ENCODE measurements at places on chromosomes 2 and 18. TPM values are rescaled to one million over a fixed set of nuclear protein-coding genes. Genes with fewer than 3 reads are reported as not detected.

XIRP2 gene
- not detected for total RNA-seq

SIX3 gene
- not detected for total RNA-seq

HTR2B gene
- 4.4 TPM for total RNA-seq

RNF125 gene
- 4.3 TPM for total RNA-seq

CYP27A1 gene
- 8.6 TPM for total RNA-seq

COLEC11 gene
- total RNA-seq = 0.85 TPM

DNPEP gene
- total RNA-seq = 67.7 TPM

TSPYL6 gene
- not detected for total RNA-seq

LYPD1 gene
- total RNA-seq = 0.51 TPM

C2orf92 gene
- total RNA-seq = 0.88 TPM

UXS1 gene
- 39.5 TPM for total RNA-seq

CKAP2L gene
- total RNA-seq = 2.4 TPM

CNTNAP5 gene
- total RNA-seq = not detected

MLPH gene
- total RNA-seq = 1.0 TPM

CIB4 gene
- total RNA-seq = not detected

MEIS1 gene
- total RNA-seq = 1.3 TPM

ALPP gene
- total RNA-seq = not detected

CDH20 gene
- total RNA-seq = not detected

DNA sequence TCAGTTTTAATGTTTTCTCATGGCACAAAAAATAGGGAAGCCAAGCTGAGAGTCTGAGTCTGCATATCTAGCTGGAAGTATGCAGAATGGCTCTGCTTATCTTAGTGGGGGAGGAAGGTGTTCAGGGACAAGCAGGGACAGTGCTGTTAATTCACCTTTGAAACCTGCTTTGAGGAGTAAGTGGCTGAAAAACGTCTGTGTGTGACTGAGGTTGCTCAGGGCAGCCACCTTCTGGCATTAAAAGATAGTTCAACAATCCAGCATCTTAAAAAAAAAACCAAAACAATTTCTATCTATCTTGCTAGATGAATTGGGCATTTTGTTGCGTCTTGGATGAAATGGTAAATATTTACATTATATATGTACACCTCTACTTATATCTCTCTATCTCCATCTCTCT is 2.0 kb upstream of the TRPM8 start:
- peak; percentile 20 for DNase-seq

DNA sequence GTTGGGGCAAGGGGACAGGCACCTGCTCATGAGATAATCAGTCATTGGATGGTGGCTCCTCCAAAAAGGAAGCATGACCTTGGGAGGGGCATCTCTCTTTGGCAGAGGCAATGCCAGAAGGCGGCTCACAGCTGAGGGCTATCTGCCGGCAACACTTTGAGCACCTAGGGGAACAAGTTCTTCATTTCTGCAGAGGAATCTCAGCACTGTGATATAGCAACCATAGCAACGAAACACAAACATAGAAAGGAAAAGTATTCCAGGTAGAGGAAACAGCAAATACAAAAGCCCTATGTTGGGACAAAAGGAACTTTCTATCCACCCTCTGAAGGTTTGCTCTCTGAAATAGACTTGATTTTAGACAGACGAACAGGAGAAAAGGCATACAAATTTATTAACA is 89.1 kb upstream of the NEDD4L start:
- no peak for DNase-seq

- DNase-seq = no peak
Observed at GRCh38 chr2:224062481-224063297, 23.6 kb upstream of the SERPINE2 start.

DNA sequence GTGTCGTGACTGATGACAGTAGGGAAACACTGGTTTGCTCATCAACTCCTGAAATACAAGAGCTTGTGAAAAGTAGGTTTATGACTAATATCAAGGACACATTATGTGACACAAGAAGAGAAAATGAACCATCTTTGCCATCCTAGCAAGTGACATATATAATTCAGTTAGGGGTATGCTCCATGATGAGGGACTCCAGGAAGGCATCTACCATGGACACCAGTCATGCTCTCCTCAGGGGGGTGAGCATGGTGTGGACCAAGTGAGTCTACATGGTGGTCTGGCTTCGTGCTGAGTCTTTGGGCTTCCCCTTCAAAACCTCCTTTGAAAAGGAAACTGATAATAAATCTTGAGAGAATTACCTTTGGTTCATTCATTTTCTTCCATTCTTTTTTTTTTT is 11.7 kb upstream of the SERPINB5 start:
- no peak for DNase-seq

DNA sequence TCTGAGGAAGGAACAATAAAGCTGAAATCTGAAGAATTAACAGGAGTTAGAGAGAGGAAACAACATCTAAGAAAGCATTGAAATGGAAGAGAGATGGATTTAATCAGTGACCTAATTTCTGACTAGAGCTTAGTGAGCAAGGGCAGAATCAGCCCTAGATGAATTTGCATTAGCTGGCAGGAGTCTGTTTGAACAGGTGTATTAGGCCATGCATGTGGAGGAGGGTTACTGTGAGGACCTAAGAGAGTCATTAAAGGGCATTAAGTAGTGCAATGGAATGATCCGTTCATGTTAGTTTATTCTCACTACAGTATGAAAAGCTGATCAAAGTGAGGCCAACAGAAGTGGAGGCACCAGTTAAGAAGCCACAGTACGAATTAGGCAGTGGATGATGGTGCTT is 285.3 kb downstream of the GRB14 start:
- no peak for DNase-seq

GRCh38 chr2:44572196-44572900 is 210.6 kb downstream of the CAMKMT start:
- no peak for DNase-seq

DNA sequence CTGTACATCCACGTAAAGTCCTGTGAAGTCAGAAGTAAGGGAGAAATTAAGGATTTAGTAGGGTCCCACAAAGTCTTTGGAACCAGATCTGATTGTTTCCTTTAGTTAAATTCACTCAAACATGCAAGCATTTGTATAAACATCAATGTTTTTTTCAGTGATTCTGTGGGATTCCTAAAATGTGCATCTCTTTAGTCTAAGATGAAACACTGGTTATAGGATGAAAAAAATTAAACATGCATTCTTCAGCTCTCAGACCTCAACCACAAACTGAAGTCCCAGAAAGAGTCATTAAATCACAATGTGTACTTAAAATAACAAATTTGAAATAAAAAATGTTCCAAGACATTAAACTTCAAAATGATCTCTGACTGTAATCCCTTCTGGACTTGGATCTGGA is 76.5 kb upstream of the APCDD1 start:
- DNase-seq = no peak

DNA sequence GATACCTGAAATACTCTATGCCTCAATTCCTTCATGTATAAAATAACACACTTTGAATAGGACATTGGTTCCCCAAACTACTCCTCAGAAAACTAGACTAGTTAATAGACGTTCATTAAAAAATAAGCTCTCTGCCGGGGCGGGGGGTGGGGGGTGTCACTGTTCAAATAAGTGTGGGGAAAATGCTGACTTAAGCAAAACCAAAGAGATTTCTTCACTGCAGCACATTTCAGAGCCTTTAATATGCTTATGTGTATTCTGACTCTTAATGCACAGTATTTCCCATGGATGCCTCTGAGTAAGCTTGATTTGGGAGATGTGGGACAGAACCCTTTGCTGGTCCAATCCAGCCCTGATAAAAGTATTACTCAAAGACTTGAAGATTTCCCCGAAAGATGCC is 93.2 kb downstream of the LYPD6 start:
- no peak for DNase-seq

DNA sequence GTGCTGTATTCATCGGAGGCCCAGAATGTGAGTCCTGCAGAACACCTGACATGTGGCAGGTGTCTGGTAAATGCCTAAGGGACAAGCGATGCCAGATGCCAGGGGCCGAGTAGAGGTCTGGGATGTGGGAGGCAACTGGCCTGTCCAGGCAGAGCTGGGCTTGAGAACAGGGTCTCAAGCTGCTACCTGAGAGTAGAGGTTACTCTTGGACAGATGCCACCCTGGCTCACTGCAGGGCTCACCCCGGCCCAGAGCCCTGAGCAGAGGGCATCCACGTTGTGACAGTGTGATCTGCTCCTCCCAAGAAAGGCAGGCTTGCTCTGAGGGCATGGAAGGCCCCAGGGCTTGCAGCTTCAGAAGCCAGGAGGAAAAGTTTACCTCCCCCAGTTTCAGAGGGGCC is 692.0 kb upstream of the ID2 start:
- no peak for DNase-seq

- DNase-seq = no peak
Observed at GRCh38 chr2:190062053-190062452, 476 bp downstream of the MSTN start.

DNA sequence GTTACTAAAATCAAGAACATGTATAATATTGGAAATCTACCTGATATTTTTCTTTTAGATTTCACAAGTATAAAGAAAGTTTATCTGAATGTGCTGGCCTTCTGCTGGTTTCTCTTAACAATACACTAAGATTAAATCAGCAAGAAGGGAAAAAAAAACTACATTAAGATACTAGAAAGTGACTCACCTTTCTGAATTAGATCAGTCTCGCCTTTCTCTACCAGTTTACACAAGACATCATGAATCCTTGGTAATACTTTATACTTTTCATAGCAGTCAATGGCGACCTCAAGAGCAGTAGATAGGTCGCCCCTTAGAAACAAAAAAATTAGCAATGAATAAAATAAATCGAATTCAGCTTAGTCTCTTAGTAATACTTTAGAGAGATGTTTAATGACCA is 61.2 kb downstream of the LRPPRC start:
- no peak for DNase-seq

GRCh38 chr2:26534098-26534864 is 56.4 kb upstream of the OTOF start:
- peak; percentile 13 for DNase-seq

DNA sequence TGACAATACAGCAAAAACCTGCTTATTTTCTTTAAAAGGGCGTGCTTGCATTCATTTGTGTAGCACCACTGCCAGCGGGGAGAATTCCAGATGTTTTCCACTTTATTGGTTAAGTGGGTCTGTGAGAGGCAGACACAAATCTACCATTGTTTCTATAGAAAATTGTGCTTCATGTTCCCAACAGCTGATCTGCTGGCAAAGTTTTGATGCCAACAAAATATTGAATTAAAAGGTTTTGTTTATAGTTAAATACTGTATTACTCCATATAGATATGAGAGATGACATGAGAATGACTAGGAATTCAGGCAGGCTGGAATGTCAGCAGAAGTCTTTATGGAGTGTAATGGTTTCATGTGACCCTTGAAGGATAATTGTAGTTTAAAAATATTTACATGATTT is 182.7 kb downstream of the MC4R start:
- DNase-seq = no peak

GRCh38 chr18:70384181-70384790 is 95.4 kb downstream of the SOCS6 start:
- no peak for DNase-seq

DNA sequence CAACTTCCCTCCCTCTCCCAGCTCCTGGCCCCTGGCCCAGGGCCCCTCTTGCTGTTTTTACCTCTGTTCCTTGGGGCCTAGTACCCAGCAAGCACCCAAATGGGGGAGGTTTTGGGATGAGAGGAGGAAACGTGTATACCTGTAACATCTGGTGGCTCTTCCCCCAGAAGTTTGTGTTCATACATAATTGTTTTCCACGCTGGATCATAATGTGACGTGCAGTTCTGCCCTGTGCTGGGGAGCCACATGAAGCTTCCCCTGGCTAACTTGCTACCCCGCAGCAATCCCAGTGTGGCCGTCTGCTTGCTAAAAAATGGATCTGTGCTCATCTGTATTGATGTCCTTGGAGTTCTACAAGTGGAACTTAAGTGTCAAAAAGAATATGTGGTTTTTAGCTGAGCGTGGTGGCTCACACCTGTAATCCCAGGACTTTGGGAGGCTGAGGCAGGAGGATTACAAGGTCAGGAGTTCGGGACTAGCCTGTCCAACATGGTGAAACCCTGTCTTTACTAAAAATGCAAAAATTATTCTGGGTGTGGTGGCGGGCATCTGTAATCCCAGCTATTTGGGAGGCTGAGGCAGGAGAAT is 36.5 kb downstream of the ANO7 start:
- no peak for DNase-seq

DNA sequence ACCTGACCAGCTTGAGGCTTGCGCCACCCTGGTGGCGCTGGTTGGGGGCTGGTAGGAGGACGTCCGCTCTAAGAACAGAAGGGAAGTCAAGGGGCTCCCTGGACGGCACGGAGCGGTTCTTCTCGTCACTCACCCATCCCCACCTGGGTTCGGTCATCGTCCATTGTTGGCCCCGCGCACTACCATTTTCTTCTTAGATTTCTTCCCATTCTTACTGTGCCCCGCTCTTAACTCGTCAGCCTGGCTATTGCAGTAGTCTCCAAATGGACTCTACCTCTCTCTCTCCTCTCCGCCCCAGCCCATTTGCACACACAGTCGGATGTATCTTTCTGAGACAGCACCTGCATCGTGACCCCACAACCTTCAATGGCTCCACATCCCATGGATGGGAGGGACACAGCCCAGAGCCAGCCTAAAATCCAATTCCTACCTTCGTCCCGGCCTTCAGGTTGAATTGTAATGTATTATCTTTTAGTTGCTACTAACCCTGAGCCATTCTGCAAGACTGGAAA is 814 bp upstream of the RAB1A start:
- DNase-seq = no peak

DNA sequence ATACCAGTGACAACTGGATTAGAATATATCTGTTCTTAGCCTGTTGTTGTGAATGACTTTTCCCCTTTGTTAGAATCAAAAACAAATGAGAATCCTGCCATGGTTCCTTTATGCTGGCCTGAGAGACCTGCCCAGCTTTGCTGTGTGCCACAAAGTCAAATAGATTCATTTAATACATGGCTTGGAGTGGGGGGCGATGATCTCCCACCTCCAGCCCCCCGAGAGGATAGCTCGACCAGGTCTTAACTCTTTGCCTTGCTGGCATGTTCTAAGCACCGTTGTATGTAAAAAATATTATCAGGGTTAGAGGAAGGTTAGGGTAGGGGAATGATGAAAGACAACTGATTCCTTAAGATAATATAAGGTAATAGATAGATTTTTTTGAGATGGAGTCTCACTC is 22.2 kb upstream of the DGKD start:
- DNase-seq = no peak

- no peak for DNase-seq
Observed at GRCh38 chr2:222290736-222291484, 7.9 kb downstream of the PAX3 start.

- DNase-seq = no peak
Observed at GRCh38 chr18:54717673-54718407, 110.4 kb upstream of the RAB27B start.

DNA sequence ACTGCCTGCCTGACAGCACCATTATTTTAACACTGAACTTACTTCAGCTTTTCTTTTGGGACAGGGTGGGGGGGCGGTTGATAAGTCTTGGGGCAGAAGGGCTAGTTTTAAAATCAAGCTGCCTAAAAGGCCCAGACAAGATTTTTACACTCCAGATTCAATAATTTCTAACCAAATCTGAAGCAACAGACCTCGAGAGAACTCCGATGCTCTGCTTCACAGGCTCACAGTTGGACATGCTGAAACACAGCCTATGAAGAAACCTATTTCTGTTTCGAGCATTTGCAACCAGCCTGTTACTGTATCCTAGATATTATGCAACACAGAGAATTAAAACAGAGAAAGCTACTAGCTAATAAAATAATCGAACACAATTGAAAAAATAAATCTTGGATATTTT is 1.3 kb upstream of the MYT1L start:
- no peak for DNase-seq

GRCh38 chr2:224191465-224191864 is 152.4 kb upstream of the SERPINE2 start:
- no peak for DNase-seq
